ENCODE measurements at places on chromosomes 6 and 20.

GRCh38 chr6:43469947-43470346 lies 7.4 kb upstream of the TJAP1 start:
- DNase-seq, result no peak

GRCh38 chr20:61875221-61875885 lies 190.3 kb downstream of the TAF4 start:
- DNase-seq, result no peak

DNA sequence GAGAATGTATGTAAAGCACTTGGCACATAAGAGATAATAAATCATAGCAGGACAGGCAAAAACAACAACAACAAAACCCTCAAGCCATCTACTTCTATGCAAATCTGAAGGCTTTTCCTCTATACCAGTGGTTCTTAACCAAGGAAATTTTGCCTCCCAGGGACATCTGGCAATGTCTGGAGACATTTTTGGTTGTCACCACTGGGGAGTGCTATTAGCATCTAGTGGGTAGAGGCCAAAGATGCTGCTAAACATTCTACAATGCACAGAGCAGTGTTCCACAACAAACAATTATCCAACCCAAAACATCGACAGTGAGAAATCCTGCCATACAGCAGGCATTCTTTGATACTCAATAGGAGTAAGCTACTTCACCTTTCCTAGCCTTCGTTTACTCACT lies 28.2 kb downstream of the NDRG3 start:
- DNase-seq, result no peak

DNA sequence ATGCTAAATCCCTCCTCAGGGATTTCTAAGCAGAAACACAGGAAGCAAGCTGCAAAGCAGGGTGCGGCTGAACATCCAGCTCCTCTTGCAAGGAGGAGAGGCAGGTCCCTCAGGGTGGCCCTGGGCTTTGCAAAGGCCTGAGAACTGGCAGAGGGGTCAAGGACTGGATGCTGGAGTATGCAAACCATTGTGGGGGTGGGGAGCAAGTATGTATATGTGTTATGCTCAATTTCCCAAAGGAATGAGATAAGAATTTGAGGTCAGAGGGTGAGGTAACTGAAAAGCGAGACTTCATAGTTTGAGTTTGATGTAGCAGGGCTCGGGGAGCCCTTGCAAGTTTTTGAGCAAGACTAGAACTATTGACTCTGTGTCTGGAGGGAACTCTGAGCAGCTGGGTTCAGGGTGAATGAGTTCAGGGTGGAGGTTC lies 11.2 kb downstream of the SLC22A2 start:
- peak; percentile 64 for DNase-seq

DNA sequence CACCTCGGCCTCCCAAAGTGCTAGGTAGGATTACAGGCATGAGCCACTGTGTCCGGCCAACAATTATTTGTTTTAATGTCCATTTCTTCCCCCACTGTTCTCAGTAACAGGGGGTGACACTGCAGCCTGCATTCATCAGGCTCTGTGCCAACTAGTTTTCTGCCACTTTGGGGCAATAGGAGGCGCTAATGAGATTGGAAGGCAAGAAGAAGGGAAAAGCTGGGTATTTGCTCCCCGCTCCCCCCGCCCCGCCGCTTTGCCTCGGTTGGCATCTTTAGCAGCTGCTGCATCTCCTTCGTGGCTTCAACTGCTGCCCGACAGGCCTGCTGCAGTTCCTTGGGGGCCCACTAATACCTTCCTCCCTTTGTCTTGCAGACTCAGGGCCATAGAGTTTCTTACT lies 35.0 kb upstream of the MDGA1 start:
- DNase-seq, result no peak

- DNase-seq, result no peak
Measured at GRCh38 chr6:153872946-153873345, 166.1 kb upstream of the OPRM1 start.

DNA sequence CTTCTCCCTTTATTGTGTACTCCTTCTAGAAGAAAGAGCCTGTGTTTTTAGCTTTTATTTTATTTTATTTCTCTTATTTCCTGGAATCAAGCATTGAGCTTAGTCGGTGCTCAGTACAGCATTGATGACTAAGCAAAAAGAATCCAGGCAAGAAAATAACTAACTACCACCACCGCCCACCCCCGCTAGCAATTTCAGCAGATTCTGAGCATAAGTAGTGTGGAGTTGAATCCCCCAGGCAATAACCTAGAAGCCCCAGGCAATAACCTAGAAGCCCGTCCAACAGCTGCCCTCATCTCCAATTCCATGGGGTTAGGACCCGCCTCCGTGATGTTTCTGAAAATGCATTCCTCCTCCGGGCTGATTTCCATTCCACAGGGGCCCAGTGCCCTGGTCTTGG lies 258.0 kb upstream of the TAB2 start:
- DNase-seq, result no peak

GRCh38 chr6:133632206-133632605 lies 256.7 kb upstream of the TCF21 start:
- DNase-seq, result no peak

DNA sequence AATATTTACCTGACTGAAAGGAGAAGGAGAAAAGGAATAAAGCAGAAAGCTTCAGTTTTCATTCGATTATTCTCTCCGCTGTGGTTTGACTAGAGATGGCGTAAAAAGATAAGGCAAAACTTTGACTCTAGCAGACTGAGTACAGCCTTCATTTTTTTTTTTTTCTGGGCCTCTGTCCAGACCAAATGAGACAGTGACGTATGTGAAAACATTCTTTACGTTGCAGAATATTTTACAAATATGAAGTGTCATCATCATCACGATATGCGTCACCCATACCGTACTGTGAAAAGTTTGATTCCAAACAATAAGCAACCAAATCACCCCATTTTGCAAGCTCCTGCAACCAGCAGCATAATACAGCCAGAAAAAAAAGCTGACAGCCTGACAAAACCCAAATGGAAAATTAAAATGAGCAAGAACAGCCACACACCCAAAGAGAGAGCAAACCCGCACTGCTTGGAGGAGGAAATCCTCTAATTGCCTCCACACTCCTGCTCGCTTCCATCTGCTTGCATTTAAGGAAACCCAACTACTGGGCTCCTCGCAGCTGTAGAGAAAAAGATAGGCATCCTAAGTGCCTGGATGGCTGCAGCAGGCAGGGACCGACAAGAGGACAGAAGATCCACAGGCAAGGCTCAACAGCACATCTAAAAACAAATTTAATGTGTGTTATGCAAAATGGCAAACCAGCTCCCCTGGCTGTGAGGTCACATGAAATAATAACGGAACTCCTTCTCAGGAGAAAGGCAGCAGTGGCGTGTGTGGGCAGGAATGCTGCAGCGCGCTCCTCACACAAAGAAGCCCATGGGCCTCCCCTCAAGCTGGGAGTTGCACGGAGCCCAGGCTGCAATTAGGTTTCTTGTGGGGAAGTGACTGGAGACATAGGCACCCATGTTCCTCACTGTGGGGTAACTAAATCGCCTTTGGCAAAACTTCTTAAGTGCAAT lies 113.1 kb downstream of the FYN start:
- no peak for DNase-seq

- DNase-seq, result no peak
Measured at GRCh38 chr6:79305020-79305419, 70.5 kb upstream of the HMGN3 start.

- peak; percentile 84 for DNase-seq
Measured at GRCh38 chr6:157316871-157317814, 6.2 kb downstream of the TMEM242 start.

DNA sequence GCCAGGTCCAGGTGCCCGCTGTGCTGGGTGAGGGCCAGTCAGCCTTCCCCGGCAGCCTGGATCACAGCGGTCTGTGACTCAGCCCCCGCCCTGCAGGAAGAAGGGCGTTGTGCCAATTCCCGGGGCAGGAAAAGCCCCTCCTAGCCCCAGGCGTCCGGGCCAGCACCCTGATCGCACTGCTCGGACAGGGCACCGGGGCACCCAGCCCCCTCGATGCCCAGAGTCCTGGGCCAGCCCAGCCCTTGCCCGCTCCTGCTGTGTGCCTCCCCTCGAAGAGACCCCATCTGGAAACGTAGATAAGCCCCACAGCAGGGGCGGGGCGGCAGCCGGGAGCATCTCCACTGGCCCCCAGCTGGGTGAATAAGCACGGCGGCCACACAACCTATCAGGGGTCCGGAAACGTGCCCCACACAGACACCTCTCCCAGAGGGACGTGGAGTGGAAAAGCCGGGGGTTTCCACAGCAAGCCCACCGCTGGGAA lies 9.9 kb downstream of the LAMA5 start:
- no peak for DNase-seq

GRCh38 chr6:47230579-47230978 lies 79.1 kb downstream of the TNFRSF21 start:
- no peak for DNase-seq

- DNase-seq, result no peak
Measured at GRCh38 chr20:54110041-54110440, 39.6 kb upstream of the BCAS1 start.

GRCh38 chr20:43198607-43199006 lies 8.9 kb upstream of the PTPRT start:
- no peak for DNase-seq

All from sciatic nerve (tissue), 2 donors.